ENCODE measurements at places on chromosomes 3 and 15.

- DNase-seq = no peak
Measured at GRCh38 chr3:8152821-8153418, 348.7 kb upstream of the LMCD1 start.

- DNase-seq = no peak
Measured at GRCh38 chr15:80560601-80561400, 134.3 kb upstream of the ABHD17C start.

- no peak for DNase-seq
Measured at GRCh38 chr3:186440891-186441290, 78.9 kb upstream of the DGKG start.

DNA sequence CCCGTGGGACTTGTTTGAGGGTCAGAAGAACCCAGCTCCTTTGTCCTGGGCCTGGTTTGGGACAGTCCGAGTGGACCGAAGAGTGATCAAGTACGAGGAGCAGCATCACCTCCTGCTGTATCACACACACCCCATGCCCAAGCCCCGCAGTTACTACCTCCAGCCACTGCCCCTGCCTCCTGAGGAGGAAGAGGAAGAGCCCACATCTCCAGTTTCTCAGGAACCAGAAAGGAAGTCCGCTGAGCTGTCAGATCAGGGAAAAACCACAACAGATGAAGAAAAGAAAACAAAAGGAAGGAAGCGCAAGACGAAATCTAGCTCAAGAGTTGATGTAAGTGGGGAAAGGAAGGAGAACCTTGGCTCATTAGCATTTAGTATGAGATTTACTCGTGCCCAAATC is 3.3 kb upstream of the P2RY12 start:
- no peak for DNase-seq

DNA sequence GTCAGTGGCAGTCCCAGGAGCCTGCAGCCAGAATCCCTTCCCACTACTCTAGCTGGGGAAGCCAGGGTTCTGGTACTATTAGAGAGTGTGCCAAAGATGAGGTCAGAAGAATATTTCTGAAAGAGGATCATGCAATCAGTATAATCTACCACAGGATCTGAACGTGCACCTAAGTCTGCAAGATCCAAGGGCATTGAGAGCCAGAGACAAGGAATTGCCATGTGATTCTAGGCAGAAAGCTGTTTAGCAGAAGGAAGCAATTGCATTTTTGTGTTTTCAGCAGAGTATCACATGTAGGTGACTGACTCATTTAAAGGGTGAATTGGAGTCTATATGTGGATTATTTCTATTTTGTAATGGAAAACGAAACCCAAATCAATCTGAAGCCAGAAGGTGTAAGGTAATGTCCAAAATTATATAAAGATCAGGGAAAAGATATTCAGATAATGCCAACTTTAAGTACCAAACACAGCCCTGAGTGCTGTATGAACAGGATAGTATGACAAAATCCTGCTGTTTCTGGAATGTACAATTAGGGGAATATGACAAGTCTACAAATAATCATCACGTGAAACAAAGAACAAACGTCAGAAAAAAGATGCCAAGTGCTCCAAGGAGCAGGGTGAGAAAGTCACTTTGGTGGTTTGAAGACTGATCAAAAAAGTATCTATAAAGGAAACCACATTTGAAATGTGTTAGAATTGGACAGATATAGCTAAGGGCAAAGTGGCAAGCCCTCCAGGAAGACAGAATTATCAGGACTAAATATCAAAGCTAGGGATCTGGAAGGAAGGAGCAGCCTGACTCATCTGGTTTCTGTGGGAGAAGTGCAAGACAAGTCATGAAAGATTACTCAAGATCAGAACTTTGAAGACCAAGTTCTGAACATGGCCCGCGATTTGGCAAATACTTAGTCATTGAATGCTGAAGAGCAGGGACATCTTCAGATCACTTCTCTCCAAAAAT is 1036.6 kb downstream of the NTRK3 start:
- DNase-seq = no peak
